ENCODE measurements at places on chromosomes 5 and 9.

- DNase-seq = no peak
Observed at GRCh38 chr5:132385326-132386105, 16.0 kb downstream of the SLC22A5 start.

GRCh38 chr9:109948453-109948852, 168.5 kb downstream of the PALM2AKAP2 start:
- no peak for DNase-seq

GRCh38 chr5:94276751-94277150, 341.7 kb downstream of the KIAA0825 start:
- no peak for DNase-seq

GRCh38 chr5:2094616-2094995, 211.9 kb upstream of the IRX4 start:
- DNase-seq = no peak

GRCh38 chr9:19180991-19181390, 49.5 kb upstream of the DENND4C start:
- no peak for DNase-seq

DNA sequence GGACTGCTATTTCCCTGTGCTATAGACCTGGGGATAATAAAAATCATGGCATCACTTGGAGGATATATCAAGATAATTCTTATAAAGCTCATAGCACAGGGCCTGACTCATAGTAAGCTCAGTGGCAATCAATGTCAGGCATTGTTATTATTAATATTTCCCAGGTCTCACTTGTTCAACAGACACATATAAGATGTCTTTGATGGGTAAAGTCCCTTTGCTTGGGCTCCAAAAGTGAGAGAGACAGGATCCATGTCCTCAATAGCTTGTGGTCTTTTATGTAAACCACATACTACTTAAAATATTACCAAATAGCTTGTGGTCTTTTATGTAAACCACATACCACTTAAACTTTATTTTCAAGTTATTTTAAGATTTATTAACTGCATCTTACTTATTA, 11.2 kb downstream of the SH3RF2 start:
- no peak for DNase-seq

DNA sequence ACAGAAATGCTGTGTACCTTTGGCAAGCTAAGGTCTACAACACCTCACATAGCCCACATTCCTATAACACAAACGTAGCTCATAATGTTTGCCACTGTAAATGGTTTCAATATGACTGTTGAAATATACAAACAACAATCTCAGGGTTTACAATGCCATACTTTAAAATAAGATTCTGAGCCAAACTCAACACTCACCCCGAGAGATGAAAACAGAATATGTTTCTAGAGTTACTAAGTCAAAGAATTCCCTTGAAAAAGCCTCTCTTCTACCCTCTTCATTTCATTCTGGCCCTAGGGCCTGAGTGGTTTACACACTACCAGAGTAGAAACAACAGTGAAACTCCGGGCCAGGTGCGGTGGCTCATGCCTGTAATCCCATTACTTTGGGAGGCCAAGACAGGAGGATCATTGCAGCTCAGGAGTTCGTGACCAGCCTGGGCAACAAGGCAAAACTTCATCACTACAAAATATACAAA, 72.6 kb downstream of the MYO10 start:
- no peak for DNase-seq

GRCh38 chr5:146860213-146860893, 18.2 kb downstream of the PPP2R2B start:
- DNase-seq = no peak

GRCh38 chr5:89289604-89290003, 406.6 kb upstream of the MEF2C start:
- DNase-seq = no peak

GRCh38 chr9:121498487-121499176, 1.0 kb downstream of the GGTA1 start:
- DNase-seq = no peak

DNA sequence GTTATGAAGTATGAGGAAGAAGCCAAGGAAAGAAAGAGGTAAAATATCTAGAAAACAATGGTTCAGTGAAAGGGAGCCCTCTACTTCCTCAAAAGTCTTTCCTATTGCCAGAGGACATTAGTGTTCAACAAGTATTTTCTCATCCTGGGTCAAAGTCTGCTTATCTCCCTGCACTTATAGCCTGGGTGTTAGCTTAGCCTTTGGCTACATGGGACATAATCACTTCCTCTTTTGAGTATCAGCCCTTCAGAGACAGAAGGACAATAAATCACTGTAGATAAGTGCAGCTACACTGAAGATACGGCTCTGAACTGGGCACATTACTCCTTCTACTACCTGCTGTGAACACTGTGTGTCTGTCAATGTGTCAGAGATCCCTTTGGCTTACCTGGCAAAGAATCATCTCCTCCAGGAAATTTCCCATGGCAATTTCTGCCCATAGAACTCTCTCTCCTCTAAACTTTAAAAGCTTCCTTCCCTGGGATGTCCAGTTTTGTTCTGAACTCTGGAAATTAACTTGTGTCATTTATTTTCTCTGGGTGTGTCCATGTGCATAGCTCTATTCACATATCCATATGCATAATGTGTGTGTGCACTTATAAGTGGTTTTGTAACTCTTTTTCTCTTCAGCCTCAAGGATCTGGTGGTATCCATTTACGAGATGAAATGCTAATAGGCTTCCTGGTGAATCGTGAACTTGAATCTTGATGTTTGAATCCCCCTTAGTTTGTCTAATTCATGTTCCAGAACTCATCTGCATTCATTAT, 30.0 kb upstream of the RECK start:
- no peak for DNase-seq

GRCh38 chr9:93139365-93140182, 5.5 kb upstream of the NINJ1 start:
- no peak for DNase-seq

DNA sequence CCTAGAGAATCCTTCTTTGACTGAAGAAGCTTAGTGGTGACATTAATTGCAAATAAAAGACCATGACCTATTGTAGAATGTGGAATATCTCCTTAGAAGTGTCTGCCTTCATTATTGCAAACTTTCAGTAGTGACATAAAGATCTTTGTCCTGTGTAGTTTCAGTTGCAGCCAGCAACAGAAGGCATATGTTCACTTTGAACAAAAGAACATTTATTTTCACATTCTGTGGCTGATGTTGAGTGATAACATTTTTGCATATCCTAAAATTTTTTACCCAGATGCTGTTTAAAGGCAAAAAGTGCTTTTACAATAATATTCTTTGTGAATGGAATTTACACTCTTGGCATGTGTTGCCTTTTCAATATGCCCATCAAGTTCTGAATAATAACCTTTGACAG, 165.9 kb downstream of the TMC1 start:
- DNase-seq = no peak

- no peak for DNase-seq
Observed at GRCh38 chr5:92909602-92909962, 671.4 kb downstream of the NR2F1-AS1 start.

GRCh38 chr9:37468620-37469019, 3.4 kb upstream of the ZBTB5 start:
- no peak for DNase-seq

DNA sequence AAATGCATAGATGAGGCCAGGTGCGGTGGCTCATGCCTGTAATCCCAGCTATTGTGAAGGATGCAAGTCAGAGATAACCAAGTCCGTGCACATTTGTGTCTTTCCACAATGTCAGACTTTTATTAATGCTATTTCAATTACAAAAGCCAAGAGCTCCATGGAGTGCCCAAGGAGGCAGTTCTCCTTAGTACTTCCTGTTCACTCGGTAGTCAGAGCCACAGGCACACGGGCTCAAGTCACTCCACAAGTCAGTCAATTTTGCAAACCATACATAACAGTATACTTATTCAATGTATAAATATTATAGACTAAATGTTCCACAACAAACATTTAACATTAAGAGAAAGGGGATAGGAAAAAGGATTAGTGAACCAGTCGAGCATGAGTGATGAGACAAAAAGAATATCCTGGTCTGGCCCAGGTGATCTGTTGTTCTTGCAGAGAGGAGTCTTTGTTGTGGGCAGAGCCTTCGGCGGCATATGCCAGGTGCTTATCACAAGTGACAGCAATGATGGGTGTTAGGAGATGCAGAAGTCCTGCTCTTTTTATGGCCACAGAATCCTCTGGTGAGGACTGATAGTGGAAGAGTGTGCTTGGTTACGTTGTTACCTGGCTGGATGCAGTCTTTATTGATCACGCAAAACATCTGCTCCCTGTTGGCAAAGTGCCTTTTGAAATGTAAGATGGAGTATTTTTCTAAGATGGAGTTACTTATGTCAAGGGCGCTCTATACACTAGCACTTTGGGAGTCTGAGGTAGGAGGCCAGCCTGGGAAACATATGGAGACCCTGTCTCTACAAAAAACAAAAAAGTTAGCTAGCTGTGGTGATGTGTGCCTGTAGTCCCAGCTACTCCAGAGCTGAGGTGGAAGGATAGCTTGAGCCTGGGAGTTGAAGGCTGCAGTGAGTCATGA, 167.0 kb upstream of the FBXL17 start:
- no peak for DNase-seq

DNA sequence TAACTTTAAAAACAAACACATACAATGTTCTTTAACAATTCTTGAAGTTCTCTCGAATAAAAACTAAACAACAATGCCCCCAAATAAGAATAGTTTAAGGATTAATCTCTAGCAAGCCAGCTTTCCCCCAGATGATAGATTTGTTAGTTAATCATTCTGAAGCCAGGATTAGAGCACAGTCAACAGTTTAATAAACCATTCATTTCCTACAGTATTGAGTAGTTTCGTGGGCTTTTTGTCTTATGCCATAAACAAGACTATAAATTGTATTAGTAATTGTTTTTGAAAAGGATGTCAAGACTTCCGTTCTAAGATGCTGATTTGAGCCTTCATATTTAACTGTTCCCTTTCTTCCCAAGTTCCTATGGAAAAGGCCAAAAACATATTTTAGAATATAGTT, 136.6 kb downstream of the PIK3R1 start:
- DNase-seq = no peak

DNA sequence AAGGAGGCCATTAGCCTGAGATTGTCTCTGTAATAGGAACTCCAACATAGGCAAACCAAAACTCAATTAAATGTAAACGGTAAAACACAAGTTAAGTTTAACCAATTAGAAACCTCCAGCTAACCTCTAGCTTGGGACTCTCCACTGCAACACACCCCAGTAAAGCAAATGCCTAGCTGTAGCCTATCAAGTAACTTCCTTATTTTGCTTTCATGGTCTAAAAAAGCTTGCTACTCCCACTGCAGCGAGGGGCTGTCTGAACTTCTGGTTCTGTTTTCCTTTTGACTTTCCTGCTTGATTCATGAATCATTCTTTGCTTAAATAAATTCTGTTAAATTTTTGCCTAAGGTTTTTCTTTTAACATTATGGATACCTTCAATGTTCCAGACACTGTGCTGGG, 24.4 kb upstream of the C5orf46 start:
- DNase-seq = no peak

DNA sequence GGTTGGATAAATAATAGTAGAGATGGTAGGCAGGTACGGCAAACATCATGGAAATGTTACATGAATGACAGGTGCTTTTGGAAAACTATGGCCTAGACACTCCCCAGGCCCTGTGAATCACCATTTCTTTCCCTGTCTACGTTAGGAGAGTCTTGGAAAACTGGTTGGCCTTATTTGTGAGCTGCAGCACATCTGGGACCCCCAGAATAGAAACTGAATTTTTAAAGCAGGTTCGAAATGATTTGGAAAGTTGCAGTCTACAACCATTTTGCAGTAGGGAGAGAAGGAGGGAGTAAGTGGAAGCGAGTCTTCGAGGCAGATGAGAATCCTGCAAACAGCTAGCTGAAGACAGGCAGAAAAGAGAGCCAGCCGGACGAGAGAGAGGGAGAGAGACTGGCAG, 13.0 kb downstream of the C1QTNF2 start:
- no peak for DNase-seq

GRCh38 chr5:154046486-154046885, 7.7 kb downstream of the MFAP3 start:
- DNase-seq = no peak

DNA sequence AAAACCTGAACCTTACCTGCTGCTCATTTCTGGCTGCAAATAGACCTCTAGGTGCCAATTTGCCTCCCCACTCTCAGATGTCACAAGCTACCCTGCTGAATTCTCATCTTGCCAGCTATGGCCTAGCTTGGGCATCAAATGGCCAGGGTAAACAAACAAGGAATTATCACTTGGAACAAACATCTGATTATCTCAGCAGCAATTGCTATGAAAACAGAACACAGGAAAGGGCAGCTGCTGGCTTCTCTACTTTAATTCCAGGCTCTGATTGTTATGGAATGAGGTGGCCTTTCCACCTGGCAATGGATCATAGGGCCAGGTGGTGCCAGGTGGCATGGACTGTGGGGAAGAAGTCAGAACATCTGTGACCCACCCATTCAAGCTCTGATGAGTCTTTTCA, 505.1 kb downstream of the TLR4 start:
- no peak for DNase-seq

DNA sequence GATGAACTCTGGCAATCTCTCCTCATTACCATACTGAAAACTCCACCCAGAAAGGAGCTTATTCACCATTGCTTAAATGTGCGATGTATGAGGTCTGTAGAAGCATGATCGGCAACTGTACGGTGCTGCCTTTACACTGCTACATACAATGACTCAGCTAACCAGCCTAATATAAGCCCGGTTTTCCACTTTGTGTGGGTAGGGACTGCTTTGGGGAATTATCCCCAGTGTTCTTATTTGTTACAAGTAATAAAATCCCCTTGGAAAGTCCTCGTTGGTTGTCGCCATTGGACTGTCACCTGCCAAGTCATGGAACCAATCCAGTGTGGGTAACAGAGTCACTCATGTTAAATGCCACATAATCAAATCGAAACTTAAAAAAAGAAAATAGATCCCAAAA, 23.5 kb upstream of the TENT2 start:
- no peak for DNase-seq

DNA sequence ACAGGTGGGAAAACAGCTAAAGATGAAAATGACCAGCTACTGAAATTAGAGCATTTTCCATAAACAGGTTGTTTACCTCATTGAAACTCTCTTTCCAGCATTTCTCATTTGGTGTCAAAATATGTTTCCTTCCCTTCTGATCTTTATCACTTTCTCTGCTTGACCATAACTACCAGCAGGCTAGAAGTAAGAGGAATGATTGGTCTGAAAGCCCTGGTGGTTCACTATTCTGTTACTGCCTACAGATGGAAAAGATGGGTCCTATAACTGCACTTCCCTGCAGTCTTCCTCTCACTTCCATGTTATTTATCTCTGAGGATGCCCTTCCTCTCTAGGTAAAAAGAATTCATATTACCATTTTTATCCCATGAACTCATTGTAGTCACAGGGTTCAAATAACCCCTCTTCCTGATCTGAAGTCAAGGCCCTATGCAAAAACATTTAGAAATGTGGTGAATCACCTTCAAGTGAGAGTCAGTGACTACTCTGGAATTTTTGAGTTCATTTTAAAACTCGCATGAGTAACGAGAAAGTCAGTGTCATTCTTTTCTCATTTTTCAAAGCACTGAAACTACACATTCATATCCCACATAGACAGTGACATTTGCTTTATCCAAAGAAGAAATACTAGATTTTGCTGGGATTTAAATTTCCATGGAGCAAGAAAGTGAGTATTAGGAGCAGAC, 51.7 kb downstream of the ZNF474 start:
- DNase-seq = no peak

GRCh38 chr5:109053995-109054417, 306.3 kb downstream of the FER start:
- DNase-seq = no peak
